ENCODE measurements at places on chromosomes 3 and 15. TPM values are rescaled to one million over a fixed set of nuclear protein-coding genes. Genes with fewer than 3 reads are reported as not detected.

SOX14 gene
- not detected for total RNA-seq

- ATAC-seq: no peak
These were observed 91.0 kb downstream of the IGSF11 start for GRCh38 chr3:118943597-118943996.

RARB gene
- 45.8 TPM for total RNA-seq

DISP2 gene
- total RNA-seq: 0.19 TPM

GRCh38 chr3:174532216-174532615, 326.9 kb upstream of the NAALADL2 start:
- ATAC-seq: no peak

- ATAC-seq: no peak
These were observed 18.3 kb upstream of the RFX7 start for GRCh38 chr15:56261854-56262509.

CYP19A1 gene
- 2.9 TPM for total RNA-seq

DNA sequence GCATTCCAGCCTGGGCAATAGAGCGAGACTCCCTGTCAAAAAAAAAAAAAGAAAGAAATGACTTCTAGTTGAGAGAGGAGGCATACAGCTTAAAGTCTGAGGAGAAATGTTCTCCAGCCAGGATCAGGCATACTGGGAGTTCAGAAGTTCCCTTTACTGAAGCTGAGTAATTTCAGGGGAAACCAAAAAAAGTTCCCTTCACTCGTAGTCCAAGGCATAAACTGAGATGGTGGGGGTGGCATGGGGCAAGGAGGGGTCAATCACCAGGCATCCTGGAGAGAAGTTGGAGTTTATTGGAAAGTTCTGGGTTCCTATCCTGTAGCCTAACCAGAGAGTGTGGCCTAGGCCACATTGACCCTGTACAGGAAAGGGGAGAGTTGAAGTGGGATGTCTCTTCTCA, 5.9 kb downstream of the GPX1 start:
- ATAC-seq: no peak

DNA sequence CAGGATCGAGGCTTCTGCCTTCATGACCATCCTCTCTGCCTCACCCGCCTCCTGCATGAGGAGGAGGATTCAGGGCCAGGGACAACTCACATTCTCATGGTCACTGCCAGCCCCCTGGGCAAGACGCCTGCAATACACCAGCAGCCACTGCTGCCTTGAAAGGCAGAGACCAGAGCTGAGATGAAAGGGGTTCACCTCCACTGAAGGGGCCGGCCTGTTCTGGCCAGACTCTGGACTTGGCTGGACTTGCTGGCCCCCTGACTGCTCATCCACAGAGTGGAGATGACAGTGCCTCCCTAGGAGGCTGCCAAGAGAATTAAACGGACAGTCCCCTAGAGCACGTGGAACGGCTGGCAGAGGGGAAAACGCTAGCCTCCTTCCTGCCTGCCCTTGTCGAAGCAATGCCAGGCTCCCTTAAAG, 35.2 kb downstream of the MGLL start:
- ATAC-seq: peak; percentile 55

DNA sequence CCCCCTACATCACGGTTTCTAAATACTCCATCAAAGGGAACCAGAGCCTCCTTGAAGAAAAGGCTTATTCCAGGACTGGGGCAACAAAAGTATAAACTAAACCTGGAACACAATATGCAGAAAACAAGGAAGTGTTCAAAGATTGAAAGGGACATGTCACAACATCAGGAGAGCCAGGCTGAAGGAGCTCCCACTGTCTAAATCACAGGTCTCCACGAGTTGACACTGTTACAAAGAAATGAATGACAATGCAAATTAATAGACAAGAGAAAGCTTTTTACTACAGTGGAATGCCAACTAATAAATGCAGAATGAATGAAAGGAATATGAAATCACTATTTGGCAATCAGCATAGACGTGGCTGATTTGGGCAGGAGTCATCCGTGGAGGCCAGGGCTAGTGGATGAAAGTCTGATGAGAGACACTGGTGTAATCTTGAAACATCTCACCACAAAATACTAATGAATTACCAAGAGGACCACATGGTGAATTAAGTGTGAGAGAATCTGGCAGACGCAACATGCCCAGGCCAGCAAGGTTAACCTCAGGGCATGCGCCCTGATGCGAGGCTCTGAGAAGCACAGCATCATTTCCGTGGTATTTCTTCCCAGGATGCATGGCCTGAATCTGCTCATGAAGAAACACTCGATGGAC, 123.8 kb upstream of the TJP1 start:
- ATAC-seq: no peak

ULK4 gene
- 4.7 TPM for total RNA-seq

DNA sequence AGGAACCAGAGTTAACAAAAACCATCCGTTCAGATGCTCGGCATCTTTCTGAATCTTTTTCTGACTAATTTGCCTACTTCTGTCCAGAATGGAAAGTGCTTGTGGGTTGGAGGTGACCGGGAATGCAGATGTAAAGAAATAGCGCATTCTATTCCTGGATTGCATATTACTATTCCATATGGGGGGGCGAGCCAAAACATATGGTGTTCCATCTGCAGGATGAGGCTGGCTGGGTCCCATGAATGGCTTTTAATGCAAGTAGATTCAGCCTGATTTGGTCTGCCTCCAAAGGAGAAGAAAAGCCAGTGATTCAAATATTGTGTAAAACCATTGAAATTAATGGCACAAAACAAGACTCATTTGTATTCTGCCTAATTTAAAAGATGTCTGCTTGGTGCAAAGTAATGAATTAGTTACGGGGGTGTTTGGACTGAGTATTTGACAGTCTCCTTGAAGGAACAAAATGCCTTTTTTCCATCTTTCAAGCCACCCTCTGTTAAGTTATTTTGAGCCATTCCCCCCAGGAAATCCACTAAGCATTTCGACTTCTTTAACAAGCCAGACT, 99.0 kb downstream of the ST8SIA2 start:
- no peak for ATAC-seq

EHHADH gene
- 3.2 TPM for total RNA-seq

BFSP2 gene
- total RNA-seq: not detected

KNG1 gene
- not detected for total RNA-seq

- no peak for ATAC-seq
These were observed 957.8 kb downstream of the ROBO1 start for GRCh38 chr3:78809966-78810365.

PCYT1A gene
- total RNA-seq: 92.6 TPM

CNTN6 gene
- not detected for total RNA-seq

PATL2 gene
- total RNA-seq: 0.81 TPM

CD86 gene
- 3.1 TPM for total RNA-seq

IL17RD gene
- total RNA-seq: 15.9 TPM

UROC1 gene
- not detected for total RNA-seq

LINGO1 gene
- 0.54 TPM for total RNA-seq

Data from gastroesophageal sphincter (tissue), 4 donors.